ENCODE measurements at places on chromosomes 12 and 14.

DNA sequence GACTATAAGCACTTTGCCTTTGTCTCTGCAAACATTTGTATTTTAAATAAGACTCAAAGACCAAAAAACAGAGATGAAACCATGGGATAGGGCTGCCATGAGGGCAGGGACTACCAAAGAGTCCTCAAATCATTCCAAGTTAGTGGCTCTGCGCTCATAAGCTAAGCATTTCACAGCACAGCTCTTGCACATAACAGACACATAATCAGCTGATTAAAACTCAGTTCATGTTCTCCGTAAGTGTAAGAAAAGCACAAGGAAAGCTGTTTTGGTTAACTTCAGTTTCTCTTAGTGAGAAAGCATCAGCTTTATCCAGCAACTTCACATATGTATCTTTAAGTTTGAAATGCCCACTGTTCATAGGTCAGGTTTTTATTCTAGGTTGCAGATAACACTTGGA is 54.9 kb downstream of the IRAK3 start:
- no peak for DNase-seq

DNA sequence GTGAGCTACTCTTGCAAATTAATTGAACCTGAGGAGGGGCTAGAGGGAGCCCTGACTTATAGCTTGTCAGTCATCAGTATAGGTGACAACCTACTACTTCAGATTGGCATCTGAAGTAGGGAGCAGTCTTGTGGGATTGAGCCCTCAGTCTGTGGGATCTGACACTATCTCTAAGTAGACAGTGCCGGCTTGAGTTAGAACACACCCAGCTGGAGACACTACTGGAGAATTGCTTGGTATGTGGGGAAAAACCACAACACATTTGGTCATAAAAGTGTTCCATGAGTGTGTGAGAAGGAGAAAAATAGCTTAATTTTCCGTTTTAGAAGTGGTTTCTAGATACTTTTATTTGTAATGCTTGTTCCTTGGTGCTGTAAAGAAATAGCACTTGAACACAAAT is 30.5 kb upstream of the DDHD1 start:
- no peak for DNase-seq

DNA sequence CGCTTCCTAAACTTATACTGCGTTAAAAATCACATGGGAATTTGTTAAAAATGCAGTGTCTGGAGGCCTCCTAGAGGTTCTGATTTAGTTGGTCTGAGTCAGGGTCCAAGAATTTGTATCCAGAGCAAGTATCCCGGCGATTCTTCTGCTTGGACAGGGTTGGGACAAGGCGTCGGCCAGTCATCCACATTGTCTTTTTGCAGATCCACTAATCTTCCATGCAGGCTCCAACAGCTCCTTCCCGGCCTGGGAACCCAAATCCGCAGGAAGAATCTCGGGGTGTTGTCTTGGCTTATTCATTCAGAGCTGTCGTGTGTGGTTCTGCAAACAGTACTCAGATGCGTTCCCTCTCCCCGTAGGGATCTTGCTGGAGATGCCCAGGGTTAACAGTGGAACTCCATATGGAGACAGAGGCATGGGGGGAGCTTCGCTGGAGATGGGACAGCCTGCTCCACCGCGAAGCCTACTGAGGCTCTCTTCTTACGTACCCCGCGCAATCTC is 25.3 kb downstream of the GPRC5D start:
- DNase-seq: no peak

- no peak for DNase-seq
These were observed 18.6 kb downstream of the GSTZ1 start for GRCh38 chr14:77339407-77339806.

GRCh38 chr12:6223545-6223944 is 23.3 kb downstream of the CD9 start:
- no peak for DNase-seq

DNA sequence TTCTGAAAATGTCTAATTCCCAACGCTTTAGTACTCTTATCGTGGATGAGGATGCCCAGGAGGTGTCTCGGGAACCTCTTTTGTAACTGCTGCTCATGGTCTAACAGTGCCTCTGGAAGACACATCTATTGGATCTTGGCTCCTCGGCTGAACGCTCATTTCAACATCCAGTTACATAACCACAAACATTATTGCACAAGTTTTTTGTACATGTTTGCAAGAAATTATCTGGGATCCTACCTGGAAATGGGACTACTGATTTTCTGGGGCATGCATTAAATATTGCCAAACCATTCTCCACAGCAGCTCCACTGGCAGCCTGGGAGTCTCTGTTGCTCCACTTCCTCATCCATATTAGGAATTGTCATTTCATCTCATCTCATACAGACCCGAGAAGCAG is 117.5 kb upstream of the EVL start:
- no peak for DNase-seq

DNA sequence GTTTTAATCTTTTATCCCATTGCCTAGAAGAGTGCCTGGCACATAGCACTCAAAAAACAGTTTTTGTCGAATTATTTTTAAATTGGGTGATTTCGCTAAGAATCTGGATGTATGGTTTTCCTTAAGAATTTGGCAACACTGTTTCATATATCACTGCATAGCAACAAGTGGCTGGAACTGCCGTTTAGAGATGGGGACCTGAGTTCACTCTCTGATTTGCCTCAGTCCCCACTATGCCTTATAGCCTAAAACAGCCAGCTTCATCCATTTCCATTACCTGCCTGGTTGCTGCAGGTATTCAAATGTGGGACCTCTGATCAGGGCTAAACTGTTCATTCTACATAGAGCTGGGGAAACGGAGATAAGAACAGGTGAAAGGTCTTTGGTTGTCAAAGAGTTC is 1.8 kb downstream of the HEBP1 start:
- DNase-seq: no peak

- no peak for DNase-seq
These were observed 49.4 kb downstream of the PHLDA1 start for GRCh38 chr12:75982169-75982564.

DNA sequence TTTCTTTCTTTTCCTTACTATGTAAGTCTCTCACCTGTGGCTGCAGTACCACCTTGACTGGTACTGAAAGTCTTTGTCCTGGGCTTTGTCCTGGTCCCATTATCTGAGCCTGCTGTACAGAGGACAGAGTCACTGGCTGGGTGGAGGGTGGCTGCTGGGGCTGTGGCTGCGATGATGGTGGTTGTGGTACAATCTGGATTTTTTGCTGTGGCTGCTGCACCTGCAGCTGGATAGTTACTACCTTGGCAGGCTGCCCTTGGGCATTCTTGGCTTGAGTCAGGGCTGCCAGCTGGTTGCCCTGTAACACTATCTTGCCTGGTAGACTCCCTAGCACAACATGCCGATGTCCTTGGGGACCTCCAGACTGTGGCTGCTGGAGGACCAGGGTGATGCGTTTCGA is 27.0 kb downstream of the CHD8 start:
- DNase-seq: no peak

- no peak for DNase-seq
These were observed 6.3 kb downstream of the IPO4 start for GRCh38 chr14:24182110-24182882.

DNA sequence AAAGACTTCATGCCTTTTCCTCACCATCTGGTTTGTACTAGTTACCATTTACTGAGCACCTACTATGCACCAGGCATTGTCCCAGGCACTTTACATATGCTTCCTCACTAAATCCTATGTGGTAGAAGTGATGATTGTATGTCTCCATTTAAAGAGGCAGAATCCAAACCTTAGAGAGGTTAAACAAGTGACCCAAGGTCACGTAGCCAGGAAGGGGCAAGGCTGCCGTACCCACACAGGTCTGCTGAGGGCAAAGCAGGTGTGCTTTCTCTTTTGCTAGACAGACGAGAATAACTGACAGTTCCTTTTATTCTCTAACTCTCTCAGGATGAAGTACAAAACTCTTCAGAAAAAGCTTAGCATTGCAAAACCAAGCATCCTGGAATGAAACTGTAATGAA is 235.2 kb upstream of the SRRM4 start:
- DNase-seq: no peak

DNA sequence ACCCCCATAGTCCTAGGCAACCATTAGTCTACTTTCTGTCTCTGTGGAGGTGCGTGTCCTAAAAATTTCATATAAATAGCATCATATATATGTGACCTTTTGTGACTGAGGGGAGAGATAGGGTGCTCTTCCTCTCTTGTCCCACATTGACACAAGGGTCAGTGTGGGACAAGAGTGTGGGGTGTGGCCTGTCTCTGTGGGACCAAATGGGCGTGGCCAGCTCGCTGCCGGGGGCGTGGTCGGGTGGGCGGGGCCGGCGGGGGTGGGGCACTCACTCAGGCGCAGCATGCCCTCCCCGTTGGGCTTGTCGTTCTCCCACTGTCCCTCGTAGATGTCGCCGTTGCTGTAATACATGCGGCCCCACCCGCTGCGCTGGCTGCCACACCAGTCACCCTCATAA is 15.5 kb downstream of the MORN3 start:
- DNase-seq: no peak

DNA sequence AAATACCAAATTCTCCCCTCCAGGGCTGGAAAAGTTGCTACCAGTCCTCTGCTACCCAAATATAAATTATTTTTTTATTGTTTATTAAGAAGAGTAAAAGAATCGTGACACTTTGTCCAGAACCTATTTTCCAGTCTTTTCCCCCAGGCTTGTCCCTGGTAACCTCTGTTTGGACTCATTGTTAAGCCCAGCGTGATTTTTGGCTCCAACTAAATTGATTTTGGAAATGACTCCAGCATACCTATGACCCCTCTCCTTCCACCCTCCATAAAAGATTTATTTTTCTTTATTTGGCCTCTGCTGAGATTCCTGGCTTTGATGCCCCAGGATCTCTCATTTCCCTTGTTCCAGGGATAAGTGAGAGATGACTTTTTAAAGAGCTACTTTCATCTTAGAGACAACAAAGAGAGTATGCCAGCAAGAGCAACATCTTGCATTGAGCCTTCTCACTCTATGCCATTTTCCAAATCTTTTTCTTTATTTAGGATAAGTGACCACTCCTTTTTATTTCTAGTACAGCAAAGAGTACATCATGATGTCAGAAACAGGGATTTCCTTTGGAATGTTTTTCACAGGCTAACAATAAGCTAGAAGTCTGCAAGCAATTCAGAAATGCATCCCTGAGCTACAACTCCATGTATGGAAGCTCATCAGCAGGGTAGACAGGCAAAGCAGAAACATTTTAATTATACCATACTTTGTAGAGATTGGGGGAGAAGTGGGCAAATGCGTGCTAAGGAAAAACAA is 75.8 kb downstream of the DAD1 start:
- no peak for DNase-seq

- no peak for DNase-seq
These were observed 2.7 kb downstream of the SRSF5 start for GRCh38 chr14:69769623-69770022.

DNA sequence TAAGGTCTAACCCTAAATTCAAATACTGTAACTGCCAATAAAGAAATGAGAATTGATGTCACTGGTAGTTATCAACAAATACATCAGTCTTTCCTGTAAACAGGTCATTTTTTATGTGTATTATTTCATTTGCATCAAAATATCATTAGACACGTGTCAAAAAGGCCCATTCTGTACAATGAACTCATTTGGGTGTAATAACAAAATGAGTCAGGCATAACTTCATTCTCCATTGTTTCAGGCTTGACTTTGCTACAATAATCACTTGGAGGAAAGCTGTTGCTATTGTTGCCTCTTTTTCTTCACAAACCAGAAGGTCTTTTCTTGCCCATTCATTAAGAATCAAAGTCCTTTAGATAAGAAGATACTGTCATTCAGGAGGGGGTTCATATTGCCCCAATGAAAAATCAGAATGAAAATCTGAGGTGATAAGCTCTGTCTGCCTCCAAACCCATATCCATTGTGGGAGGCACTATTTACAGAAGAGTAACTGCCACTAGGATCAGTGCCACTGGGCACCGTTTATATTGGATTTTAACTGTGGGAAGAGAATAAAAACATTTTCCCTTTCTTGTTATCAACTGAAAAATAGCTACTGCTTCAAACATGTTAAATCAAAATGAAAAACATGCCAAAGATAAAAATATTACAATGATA is 10.1 kb downstream of the ENTPD5 start:
- no peak for DNase-seq

- no peak for DNase-seq
These were observed 185.0 kb downstream of the DPF3 start for GRCh38 chr14:72708708-72709475.

DNA sequence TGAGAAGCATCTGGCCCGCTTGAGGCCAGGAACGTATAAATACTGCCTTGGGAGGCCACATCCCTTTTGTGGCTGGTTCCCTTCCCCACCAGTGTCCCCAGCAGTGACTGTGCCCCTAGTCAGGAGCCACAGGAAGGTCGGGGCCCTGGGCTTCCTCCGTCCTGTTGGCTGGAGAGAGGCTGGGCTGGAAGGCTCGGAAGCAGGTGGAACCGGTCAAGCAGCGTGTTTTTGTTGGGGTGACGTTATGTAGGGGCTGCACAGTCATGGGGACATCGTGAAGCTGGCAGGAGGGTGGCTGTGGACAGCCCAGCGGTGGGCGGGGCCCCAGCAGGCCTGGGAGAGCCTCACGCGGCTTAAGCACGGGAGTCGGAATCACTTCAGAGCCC is 10.1 kb downstream of the XRCC3 start:
- DNase-seq: no peak

GRCh38 chr12:51329742-51330141 is 5.8 kb upstream of the BIN2 start:
- no peak for DNase-seq

DNA sequence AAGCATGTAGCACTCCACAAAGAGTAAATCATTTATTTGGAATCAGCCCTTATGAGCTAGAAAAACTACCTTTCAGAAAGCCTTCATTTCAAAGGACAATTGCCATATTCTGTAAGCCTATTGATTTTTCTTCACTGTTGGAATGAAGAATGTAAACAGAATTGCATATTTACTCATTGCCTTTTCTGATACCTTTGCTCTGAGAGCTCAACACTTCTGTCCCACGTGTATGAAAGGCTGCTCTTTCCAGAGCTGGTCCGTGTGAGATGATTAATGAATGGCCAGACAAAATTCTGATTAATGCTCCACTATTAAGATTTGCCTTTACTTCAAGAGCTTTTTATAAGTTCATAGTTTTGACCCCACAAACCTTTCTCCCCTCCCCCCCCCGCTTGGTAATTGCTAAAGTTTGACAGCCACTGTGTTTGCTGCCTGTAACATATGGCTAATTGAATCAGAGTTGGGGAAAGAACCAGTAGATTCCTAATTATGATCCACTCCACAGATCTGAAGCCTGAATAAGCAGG is 63.0 kb upstream of the PLEKHA5 start:
- no peak for DNase-seq

DNA sequence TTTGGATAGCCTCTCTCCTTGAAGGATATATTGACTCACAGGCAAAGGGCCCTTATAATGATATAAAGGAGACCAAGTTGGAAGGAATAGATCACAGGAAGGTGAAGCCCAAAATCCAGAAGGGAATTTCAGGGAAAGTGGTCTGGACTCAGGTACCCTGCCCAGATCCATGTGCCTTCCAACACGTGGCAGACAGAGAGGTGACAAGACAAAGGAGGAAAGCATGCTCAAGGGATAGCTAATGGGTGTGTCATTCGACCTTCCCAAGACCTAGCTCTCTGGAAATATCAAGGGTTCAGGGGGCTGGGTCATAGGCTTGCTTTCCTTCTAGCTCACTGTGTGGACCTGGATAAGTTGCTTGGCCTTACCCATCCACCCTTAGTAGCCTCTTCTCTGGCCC is 214.3 kb downstream of the ZFP36L1 start:
- no peak for DNase-seq

GRCh38 chr12:27285403-27285802 is 41.3 kb downstream of the STK38L start:
- DNase-seq: no peak

All from activated CD8-positive, alpha-beta memory T cell treated with anti-CD3 and anti-CD28 coated beads, Interleukin-2, amount 50 U/mL, for 4 hours (primary cell).